Skin of body (tissue), 3 donors: ENCODE measurements at places on chromosomes 4 and X. TPM values are rescaled to one million over a fixed set of nuclear protein-coding genes. Genes with fewer than 3 reads are reported as not detected.

LRCH2 gene
- 4.7 TPM for total RNA-seq

NLRP2B gene
- 0.20 TPM for total RNA-seq

SNCA gene
- 109 TPM for total RNA-seq

CLNK gene
- 0.10 TPM for total RNA-seq

CENPVL1 gene
- total RNA-seq: not detected

SMPX gene
- total RNA-seq: 40.1 TPM

RAI2 gene
- total RNA-seq: 1.4 TPM

TMPRSS11F gene
- total RNA-seq: 2.3 TPM

RENBP gene
- 5.0 TPM for total RNA-seq

NPY5R gene
- 0.20 TPM for total RNA-seq

CT47B1 gene
- total RNA-seq: not detected

P2RY10 gene
- total RNA-seq: 1.3 TPM

LGI2 gene
- total RNA-seq: 0.69 TPM

NAA11 gene
- not detected for total RNA-seq

HSFX4 gene
- total RNA-seq: not detected

MCF2 gene
- total RNA-seq: 0.20 TPM
